ENCODE measurements at places on chromosomes 3 and 15. TPM values are rescaled to one million over a fixed set of nuclear protein-coding genes. Genes with fewer than 3 reads are reported as not detected.

DNA sequence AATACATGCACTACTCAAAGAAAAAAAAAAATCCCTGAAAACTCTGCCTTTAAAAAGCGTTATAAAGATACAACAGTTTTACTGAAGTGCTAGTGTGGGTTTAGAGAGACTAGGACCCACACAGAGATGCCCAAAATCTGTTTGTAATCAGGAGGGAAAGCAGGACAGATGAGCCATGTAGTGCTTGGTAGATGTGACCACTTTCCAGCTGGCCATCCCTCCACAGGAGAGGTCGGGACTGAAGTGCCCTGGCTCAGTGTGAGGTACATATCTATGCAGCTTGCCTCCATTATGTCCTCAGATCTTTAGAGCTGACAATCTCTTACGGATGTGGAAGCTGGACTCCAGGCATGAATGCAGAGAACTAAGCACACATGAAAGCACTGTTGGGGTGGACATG is 57.5 kb upstream of the NANOGP8 start:
- DNase-seq: no peak

GRCh38 chr3:133754455-133754854 is 8.3 kb downstream of the TF start:
- no peak for DNase-seq

- no peak for DNase-seq
Measured at GRCh38 chr3:34268032-34268709, 469.7 kb downstream of the PDCD6IP start.

GRCh38 chr3:144312702-144313101 is 341.1 kb downstream of the DIPK2A start:
- no peak for DNase-seq

- DNase-seq: no peak
Measured at GRCh38 chr3:193593668-193594030, 641 bp downstream of the OPA1 start.

DNA sequence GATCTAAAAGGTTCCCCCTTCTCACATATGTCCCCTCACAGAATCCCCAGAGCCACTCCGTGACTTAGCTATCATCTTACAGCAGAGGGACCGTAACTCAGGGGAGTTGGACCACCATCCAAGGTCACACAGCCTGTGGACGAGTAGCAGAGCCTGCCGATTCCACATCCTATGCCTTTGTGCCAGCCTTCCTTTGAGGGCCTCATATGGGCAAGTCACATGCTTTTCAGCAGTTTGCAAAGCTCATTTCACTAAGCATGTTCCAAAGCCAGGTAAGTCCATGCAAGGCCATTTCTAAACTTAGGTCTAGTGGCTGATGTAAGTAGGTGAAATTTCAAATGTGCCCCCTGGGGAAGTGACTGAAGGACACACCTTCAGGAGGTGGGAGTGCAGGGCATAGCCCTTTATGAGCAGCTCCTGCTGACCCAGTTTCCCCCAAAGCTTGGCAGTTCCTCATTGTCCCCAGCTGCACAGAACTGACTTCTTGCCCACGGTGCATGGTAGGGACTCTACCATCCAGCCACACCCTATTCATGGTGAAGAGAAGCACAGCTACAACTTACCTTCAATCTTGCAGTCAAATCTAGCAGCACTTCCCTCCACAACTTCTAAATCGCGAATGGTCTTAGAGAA is 33.3 kb upstream of the HACD2 start:
- no peak for DNase-seq

DNA sequence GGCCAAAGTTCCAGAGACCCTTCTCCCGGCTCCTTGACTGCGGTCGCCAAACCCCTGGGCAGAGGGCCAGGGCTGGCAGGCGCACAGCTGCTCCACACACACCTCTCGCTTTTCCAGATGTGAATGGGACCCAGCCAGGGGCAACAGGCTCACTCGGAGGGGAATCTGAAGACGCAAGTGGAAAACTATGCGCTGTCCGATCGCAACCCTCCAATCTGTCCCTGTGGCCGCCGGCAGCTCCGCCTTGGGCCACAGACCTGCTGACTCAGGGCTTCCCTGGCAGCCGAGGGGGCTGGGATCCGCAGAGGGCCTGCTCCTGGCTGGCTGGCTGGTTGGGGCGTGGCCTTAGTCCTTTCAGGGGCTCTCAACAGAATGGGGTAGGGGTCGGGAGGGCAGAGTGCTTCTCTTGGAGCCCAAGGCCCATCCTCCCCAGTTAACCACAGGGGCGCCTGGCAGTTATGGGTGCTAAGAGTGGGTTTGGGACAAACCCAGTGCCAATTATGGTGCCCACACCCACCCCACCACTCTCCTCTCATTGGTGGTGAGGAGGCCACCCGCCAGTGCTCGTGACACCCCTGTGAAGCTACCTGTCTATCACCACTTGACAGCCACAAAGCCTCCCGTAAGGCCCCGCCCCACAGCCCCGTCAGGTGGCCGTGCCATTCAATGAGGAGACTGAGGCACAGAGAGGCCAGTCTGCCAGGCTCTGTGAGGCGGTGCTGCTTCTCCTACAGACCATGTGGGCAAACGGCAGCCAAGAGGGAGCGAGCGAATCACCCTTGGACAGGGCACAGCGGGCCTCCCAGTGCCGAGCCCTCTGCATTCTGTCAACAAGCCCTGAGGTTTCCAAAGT is 53.8 kb downstream of the IQSEC1 start:
- peak; percentile 76 for DNase-seq

GRCh38 chr3:130259166-130259874 is 86.2 kb upstream of the COL6A5 start:
- no peak for DNase-seq

DNA sequence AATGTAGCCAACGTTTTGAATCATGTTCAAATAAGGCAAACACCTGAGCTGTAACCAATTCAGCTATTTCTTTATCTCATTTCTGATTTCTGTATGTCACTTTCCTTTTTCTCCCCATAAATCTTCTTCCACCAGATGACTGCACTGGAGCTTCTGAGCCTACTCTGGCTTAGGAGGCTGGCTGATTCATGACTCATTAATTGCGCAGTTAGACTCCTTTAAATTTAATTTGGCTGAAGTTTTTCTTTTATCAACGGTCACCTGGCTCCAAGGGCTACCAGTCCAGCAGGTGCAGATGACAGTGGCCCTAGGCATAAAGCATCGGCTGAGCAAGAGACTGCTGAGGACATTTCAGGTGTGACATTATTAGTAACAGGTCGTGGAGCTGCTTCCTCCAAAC is 39.6 kb upstream of the ITGA11 start:
- DNase-seq: no peak

GRCh38 chr3:97910931-97911351 is 61.3 kb downstream of the RIOX2 start:
- DNase-seq: no peak

GRCh38 chr15:41669701-41670100 is 9.5 kb downstream of the MGA start:
- no peak for DNase-seq

DNA sequence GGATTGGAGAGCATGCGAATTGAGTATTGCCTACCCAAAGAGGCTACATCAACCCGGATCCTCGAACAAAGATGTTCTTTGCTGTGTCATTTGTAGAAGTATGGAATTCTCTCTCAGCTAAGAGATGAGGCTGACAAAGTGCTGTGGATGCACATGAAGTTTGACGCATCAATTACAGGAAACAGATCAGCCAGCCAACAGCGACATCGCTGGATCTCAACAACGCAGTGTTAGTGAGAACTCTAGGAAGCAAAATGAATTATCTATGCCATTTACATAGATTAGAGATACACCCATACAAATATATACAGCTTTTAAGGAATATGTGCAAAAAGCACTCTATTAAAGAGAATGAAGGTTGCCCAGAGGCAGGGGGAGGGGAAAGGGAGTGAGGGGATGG is 160.6 kb upstream of the RGMA start:
- no peak for DNase-seq

DNA sequence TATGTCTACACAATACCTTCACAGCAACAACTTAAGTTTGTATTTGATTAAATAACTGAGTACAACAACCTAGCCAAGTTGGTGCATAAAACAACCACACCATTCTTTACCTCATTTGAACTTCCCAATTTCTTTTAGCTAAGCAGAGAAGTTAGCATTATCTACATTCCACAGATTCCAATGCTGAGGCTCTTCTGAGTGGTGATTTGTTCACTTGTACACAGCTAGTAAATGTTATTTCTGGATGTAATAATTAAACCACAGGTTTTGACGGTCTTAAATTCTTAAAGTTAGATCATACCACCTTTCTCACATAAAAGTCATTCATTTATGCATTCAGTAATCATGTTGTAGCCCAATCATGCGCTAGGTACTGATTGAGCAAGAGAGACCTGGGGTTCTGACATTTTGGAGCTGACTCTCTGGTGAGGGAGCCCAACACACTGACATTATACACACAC is 102.5 kb downstream of the SST start:
- no peak for DNase-seq

- no peak for DNase-seq
Measured at GRCh38 chr3:14461006-14461747, 58.8 kb downstream of the SLC6A6 start.

- no peak for DNase-seq
Measured at GRCh38 chr15:86162641-86163040, 83.0 kb downstream of the AGBL1 start.

DNA sequence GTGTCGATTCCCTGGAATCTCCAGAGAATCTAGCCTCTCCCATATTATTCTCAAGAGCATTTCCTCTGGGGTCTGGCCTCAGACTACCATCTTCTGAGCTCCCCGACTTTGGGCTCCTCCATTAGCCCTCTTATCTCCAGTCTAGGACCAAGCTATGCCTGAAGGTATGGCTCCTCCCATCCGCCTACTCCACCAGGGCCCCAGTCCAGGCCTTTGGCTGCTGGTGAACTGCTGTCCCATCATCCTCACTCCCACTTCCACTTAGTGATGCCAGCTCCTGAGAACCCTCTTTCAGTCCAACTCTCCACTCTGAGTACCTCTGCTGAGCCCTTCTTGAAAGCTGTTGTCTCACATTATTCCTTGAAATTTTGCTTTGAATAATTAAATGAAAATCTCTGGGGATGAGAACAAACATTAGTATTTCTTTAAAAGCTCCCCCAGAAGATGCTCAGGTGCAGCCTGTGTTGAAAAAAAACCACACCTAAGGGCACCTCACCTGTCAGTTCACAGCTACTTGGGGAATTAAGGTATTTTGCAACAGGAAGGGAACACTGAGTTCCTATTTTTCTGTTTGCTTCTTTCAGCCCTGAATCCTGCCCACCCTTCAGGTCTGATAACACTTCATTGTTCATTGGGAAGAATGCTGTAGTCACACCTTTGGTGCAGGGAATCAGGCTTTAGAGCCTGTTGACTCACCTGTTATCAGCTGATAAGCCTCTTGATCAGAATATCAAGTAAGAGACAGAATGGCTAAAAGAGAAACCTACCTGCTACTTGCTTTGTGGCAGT is 9.5 kb downstream of the CLDN18 start:
- DNase-seq: no peak

DNA sequence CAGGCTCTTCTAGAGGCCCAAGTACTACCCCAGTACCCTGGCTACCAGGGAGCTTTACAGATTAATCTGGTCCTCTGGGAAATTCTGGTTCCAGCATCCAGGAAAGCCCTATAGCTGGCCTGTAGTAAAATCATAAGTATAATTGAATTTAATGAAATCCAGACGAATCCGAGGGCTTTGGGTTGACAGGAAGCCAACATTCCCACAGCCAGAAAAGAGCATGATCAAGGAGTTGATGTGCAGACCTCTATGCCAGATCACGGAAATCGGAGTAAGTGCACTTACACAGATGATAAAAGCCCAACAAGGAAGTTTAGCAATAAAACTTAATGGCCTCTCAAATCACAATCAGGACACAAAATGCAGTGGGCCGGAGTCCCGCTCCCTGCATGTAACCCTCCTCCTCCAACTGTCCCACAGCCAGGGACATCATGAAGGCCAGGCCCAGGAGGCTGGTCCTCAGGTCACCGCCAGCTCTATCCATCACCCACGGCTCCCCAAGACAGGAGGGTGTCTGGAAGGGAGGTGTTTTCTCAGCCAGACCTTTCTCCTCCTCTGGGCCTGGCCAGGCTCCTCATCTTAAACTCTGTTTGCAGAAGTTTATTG is 62.8 kb upstream of the SEC22A start:
- no peak for DNase-seq

DNA sequence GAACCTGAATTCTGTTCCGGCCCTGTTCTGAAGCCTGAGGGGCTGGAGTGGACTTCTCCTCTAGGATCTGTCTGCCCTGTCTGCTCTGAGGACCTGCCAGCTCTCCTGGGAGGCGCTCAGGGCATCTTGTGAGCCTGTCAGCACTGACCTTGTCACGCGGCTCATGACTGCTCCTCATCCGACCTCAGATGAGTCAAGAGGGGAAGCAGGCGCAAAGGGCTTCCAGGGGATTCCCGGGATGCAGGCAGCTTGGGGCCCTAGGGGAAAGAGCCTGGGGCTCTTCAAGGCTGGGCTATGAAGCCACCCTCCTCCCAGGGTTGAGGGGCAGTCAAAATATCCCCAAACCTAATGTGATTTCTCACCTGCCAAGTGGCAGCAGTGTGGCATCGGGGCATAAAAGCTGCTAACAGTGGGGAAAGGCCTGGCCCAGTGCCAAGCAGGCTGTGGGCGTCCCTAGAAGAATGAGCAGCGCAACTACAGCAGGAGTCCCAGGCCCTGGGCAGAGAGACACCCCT is 27.6 kb upstream of the ANKDD1A start:
- DNase-seq: peak; percentile 86

- no peak for DNase-seq
Measured at GRCh38 chr15:54841701-54842305, 354.9 kb downstream of the RSL24D1 start.

- DNase-seq: no peak
Measured at GRCh38 chr15:101240358-101240757, 11.5 kb downstream of the CHSY1 start.

DNA sequence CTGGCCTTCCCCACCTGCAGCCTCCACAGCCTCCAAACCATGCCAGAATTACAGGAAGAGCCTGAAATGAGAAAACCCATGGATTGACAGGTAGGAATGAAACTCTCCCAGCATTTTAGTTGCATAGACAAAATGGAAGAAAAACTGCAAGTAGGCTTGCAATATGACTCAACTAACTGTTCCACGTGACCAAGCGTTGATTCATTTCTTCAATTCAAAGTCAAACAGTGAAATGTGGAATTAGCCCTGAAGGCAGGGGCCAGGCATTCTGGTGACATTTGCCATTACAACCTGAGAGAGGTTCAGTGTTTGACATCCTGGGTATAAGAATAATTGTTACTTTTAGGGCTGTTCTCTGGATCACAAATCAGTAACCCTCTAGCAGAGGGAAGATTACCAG is 676.5 kb upstream of the CFAP20DC start:
- DNase-seq: no peak

The ROPN1B gene
- 4.7 TPM for total RNA-seq

The CSTA gene
- 1.1 TPM for total RNA-seq

The TUSC7 gene
- total RNA-seq: not detected

The CASR gene
- total RNA-seq: not detected

The SPINK8 gene
- total RNA-seq: not detected

The MUSTN1 gene
- 45.0 TPM for total RNA-seq

The PIGZ gene
- 7.0 TPM for total RNA-seq

The SLC51A gene
- total RNA-seq: 0.35 TPM

Data from right atrium auricular region (tissue), 2 donors.